ENCODE measurements at places on chromosomes 6 and 20.

- no peak for DNase-seq
Observed at GRCh38 chr6:80234908-80235307, 128.4 kb downstream of the BCKDHB start.

- no peak for DNase-seq
Observed at GRCh38 chr6:15781890-15782289, 119.1 kb upstream of the DTNBP1 start.

DNA sequence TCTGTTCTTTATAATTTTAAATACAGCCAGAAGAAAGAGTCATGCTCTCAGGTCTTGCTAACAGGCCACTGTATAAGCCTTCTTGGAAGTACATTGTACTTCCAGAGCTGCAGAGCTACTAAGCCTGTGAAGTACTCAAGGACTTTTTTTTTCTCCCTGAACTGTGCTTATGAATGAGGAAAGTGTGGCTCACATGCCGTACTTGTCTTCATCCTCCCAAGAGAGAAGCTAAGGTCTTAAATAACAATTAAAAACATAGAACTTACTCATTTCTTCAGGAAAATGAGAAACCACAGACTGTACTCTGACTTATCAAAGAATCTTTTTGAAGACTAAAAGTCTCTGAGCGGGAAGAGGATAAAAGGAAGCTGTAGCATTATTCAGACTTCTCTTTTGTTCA, 218.3 kb downstream of the HTR1B start:
- no peak for DNase-seq

DNA sequence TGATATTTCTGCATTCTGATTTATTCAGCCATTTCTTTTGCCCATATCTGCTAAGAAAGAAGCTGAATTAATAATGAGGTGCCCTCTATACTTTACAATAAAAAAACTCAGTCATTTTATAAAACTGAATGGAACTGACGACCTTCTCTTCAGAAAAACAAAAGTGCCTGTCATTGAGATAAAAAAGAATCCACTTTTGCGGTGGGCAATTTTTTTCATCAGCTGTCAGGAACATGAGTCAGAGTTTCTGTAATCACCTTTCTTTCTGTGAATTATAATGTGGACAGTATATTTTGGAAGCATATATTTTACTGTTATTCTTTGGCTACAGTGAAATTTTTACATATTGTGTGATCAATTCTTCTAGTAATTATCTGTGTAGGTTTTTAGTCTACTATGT, 33.4 kb downstream of the IL20RA start:
- no peak for DNase-seq

GRCh38 chr6:42025066-42025844, 25.1 kb upstream of the TAF8 start:
- DNase-seq: peak; percentile 79

- no peak for DNase-seq
Observed at GRCh38 chr6:95589826-95590570, 12.7 kb downstream of the MANEA start.

- no peak for DNase-seq
Observed at GRCh38 chr20:25046181-25046641, 11.7 kb downstream of the ACSS1 start.
